Amniotic epithelial cell (primary cell): ENCODE measurements at places on chromosomes 7 and 10.

GRCh38 chr10:25831080-25831479 is 102.9 kb upstream of the MYO3A start:
- DNase-seq: no peak

GRCh38 chr10:17062493-17062892 is 67.1 kb downstream of the CUBN start:
- DNase-seq: peak; percentile 82

DNA sequence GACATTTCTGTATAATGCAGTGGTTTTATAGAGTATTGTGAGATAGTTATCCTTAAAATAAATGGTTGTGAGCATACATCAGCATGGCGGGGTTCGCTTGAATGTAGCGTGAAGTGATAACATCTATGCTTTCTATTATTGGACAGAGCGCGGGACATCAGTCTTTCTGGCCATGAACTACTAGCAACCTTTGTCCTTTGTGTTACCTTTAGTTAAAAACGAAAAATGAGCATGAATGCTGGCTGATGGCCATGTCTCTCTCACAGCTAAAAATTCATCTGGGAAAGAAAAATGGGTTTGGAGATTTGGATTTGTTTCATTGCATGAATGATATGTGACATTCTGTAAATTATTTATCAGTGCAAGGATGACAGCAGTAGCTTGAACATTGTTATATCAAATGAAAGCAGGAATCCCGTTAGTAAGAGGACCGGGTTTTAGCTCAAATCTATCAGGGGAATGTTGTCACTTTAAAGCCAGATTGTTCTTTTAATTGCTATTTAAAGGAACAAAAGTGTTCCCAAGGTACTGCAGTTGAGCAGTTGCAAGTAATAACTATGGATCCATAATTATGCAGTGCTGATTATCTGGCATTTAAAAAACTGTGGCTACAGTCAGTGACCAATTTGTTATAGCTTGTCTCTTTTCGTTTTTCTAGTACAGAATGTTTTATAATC is 131.0 kb downstream of the KAT6B start:
- DNase-seq: no peak

DNA sequence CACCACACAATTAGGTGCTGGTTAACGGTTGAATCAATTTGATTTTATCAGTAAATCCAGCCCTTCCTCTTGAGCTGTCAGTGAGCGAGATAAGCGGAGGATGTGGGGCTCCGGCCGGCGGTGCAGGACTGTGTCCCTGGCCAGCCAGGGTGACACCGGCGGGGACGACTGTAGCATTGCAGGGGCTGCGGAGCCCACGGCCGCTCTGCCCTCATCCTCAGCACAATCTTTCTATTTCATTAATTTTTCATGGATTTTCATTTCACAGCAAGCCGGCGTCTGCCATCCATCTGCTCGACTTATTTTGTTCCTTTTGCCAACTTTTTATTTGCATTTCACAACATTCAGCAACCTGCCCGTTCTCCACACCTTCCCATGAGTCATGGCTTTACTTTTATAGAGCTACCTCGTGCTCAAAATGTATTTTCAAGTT is 4.7 kb downstream of the ADARB2 start:
- DNase-seq: no peak

- no peak for DNase-seq
Observed at GRCh38 chr7:45714521-45714820, 140.3 kb downstream of the ADCY1 start.

- no peak for DNase-seq
Observed at GRCh38 chr10:1627945-1628344, 109.4 kb downstream of the ADARB2 start.

DNA sequence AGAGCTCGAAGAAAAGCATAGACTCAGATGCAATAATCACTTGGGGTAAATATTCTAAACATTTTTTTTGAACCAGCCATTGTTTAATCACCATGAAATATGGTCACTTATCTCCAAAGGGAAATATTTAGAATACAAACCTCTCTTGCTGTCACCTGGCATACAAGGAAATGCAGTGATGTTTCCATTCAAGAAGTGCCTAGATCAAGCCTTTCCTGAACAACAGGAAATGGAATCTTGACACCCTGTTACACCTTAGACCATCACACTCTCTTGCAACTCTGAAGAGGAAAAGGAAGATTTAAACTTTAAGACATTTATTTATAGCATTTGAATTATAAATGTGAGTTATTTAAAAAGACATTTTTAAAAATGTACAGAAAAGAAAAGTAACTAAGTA is 263.0 kb upstream of the BMPER start:
- no peak for DNase-seq

- DNase-seq: no peak
Observed at GRCh38 chr10:6491841-6492609, 88.1 kb downstream of the PRKCQ start.

GRCh38 chr10:130751851-130752250 is 559.7 kb downstream of the TCERG1L start:
- no peak for DNase-seq

DNA sequence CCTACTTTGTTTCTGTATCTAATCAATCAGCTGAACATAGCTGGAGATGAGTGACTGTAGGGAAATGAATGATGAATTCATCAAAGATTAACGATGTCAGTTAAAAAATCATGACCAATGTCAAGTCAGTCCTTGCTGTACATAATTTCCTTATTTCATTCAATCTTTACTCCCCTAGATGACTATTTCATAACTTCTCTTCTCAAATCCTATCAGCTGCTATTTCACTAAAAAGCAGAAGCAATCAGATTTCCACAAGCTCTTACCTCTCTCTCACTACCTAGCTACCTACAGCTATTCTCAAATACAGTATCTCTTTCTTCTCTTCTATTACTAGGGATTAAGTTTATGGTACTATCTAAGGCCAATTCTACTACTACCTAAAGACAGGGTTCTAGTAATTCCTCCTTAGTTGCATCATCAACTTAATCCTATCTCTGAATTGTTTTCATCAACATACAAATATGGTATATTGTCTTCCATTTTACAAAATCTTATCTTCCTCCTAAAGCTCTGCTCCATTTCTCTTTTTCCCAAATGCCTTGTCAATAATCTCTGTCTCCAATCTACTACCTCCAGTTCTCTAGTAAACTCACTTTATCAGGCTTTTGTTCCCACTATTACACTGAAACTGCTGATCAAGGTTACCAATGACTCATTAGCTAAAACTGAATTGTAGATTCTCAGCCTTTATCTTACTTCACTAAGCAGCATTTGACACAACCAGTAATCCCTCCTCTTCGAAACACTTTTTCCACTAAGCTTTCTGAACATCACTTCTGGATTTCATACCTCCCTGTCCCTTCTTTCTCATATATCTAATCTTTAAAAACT is 28.4 kb downstream of the JMJD1C start:
- peak; percentile 73 for DNase-seq

GRCh38 chr7:155467846-155468784 is 10.2 kb downstream of the EN2 start:
- DNase-seq: no peak

DNA sequence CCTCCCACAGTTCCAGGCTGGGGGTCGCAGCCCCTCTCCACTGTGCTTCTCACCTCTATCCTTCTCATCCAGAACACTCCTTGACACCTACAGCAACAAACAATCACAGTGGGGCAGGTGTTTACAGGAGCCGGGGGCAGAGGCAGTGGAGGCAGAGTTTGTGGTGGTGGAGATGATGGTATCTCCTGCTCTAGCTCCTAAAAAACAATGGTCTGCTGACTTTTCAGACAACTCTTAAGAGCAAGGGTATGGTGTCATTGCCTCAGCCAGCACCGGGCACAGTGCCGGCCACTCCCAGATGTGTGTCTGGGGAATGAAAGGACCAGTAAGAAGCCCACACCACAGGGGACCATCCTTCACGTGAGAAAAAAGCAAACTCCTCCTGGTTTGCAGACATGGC is 36.3 kb upstream of the ANTXRL start:
- no peak for DNase-seq

DNA sequence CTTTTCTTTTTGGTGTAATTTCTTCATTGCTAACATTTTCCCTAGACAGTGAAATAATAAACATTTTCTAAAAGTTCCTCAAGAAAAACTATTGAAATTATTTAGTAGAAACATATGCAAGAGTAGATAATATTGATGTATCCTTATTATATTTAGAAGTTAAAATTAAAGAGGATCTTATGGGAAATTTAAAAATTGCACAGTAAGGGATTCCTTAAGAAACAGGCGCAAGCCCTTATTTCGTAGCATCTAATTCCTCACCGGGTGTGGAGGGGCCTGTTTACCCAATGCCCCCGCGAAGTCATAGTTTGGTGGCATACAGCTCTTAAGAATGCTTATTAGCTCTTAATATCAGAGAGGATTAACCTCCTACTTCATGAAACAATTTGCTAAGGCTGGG is 467.1 kb downstream of the DNAJB6 start:
- no peak for DNase-seq

- DNase-seq: no peak
Observed at GRCh38 chr7:68238204-68238805, 1241.7 kb downstream of the TYW1 start.
